ENCODE measurements at places on chromosomes 2 and 18.

DNA sequence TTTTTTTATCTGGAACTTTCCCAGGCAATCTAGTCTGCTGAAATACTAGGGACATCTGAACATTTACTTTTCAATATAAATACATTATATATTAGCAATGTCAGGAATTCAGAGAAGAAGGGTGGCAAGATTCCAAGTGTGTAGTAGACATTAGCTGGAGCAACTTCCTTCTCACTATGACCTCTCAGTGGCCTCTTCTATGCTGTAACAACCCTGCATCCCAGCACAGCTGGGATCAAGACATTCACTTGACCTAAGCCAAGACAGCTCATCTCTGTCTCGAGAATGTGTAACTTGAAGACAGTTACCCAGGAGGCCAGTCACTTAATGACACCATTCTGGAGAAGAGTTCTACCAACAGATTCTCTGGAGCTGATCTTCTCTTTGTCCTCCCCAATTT lies 61.7 kb upstream of the RALBP1 start:
- DNase-seq = no peak

DNA sequence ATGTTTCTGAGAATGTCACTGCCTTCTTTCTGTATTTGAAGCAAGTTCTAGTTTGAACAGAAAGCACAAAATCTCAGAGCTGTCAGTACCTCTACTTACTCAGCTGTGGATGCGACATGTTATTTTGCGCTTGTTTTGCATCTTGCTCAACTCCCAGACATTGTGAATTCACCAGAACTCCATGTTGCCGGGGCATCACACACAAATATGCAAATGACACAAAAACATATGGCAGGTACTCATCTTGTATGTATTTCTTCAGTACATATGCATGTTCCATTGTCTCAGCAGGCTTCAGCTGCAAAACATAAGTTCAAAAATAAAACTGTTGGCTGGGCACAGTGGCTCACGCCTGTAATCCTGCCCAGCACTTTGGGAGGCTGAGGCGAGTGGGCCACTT lies 30.8 kb downstream of the ADCY3 start:
- DNase-seq = no peak

DNA sequence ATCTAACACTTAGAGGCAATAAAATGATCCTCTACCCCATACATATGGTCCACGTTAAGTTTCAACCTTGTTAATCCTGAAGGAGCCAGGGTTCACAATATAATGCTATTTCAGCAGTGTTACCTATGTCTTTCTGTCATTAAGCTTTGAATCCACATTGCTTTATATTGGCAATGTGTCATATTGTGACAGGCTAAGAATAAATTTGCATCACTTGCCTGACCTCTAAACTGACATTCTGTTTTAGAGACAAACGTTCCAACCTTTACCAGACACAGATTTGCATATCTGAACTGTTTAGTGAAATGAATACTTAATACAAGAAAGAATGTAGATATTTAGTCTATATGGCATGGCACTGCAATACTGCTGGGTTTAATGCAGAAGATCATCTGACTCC lies 98.4 kb downstream of the UNC80 start:
- DNase-seq = no peak

DNA sequence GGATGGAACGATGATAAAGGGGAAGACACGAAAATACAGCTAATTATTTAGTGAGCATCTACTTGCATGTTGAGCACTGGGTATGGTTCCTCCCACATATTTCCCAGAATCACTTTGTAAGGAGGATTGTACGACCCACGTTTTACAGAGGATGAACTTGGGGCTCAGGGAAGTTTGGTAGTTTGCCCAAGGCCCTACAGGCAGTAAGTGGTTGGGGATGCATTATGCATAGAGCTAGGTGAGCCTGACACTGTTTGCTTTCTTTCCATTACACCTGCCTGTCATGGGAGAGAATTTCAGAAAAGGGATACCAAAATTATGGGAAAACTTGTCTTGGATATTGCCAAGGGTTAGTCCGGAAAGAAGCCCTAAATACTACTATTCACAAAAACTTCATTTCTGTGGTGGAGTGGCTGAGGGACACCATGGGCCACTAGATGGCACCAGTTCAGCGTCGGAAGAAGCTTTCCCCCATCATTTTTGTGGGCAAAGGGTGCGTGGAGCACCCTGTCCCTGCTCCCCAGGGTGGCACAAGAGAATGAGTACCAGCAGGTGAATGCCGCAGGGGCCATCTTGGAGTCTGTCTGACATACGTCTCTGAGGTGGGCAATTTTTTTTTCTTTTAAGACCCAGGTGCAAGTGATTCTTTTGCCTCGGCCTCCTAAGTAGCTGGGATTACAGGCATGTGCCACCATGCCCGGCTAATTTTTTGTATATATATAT lies 23.5 kb upstream of the C18orf32 start:
- no peak for DNase-seq

DNA sequence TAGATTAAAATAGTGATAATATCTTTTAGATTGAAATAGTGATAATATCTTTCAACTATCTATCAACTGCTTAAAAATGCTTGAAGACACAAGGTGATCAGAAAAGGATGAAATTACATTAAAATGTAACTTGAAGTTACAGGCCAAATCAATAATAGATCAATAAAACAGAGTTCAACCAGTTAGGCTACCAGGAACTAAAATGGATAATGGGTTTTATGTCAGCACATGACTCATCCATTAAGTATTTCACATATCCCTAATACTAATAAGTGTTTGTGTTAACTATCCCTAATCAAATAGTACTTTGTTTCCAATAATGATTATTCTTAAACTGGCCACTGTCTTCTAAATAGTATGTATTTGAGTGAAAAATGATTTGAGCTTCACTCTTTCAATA lies 33.7 kb downstream of the CERKL start:
- DNase-seq = no peak

Measured in omental fat pad (tissue), 4 donors.